ENCODE measurements at places on chromosomes 7 and 10.

GRCh38 chr7:114086914-114087652, 168.3 kb upstream of the PPP1R3A start:
- no peak for DNase-seq

DNA sequence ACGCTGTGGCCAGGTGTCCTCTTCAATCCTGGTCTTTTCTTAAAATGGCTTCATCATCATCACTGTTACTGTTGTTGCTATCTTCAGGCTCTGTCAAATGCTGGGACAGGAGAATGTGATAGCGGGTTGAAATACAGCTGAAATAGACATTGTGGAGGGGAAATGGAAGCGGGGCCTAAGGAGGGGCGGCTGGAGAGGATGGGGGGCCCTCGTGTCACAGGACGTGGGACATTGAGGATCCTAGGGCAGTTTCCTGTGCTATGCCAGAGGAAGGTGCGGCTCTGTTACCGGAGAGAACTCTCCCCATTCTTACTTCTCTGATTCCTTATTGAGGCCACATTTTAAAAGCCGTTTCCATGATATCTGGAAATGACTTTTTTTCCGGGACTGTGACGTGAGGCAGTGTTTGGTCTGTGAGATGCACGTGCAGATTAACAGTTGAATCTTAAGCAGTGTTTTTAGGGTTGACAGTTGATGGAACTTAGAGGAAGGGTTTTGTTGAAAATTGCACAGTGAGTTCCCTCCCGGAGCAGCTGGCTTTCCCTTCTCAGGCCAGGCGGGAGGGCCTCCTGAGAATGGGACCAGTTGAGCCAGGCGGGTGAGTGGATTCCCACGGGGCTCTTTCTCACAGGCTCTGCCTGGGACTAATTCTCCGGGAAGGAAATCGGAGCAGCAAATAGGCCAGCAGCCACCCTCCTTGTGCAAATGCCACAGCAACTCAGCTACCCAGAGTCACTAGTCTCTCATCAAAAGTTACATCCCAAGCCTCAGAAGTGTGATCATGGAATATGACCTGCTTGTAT, 125.2 kb downstream of the TACC2 start:
- DNase-seq: no peak

GRCh38 chr10:71398976-71399375, 2.3 kb downstream of the CDH23 start:
- no peak for DNase-seq

- no peak for DNase-seq
These were observed 814.9 kb upstream of the C7orf33 start for GRCh38 chr7:147775516-147776284.

All from activated naive CD4-positive, alpha-beta T cell treated with Interleukin-2 at 50 U/mL for 16 hours (primary cell).